Activated T-helper 2 cell treated with anti-CD3 and anti-CD28 coated beads, Interferon-gamma antibody, Interleukin-2, Interleukin-4, amounts not matched to agents 10 μg/mL and 5 μg/mL and 100 μg/mL, durations not matched to agents 14 hours and 24 hours and 36 hours (primary cell): ENCODE measurements at places on chromosomes 12 and 14. TPM values are rescaled to one million over a fixed set of nuclear protein-coding genes. Genes with fewer than 3 reads are reported as not detected.

DNA sequence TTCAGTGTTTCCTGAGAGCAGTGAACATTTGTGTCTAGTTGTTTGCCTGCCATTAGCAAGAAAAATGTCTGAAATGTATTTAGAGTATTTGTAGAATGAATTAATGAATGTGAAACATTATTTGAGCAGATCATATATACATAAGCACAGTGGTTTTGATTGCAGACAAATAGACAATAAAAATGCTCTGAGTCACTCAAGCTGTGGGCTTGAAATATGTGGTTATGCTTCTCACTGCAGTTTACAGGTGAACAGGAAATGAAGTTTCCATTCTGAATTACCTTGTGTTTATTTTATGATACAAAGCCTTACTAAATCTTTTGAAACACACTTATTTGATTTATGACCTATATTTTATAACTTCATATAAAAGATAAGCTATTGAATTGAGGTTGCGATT, 827.7 kb downstream of the TMTC2 start:
- no peak for DNase-seq
- no peaks in the 10 kb centered on the region for H3K4me1 ChIP-seq
- no peak overlapping the region for H3K27ac ChIP-seq
- H3K36me3 ChIP-seq = no peaks in the 10 kb centered on the region
- H3K27me3 ChIP-seq = no peaks in the 10 kb centered on the region

DNA sequence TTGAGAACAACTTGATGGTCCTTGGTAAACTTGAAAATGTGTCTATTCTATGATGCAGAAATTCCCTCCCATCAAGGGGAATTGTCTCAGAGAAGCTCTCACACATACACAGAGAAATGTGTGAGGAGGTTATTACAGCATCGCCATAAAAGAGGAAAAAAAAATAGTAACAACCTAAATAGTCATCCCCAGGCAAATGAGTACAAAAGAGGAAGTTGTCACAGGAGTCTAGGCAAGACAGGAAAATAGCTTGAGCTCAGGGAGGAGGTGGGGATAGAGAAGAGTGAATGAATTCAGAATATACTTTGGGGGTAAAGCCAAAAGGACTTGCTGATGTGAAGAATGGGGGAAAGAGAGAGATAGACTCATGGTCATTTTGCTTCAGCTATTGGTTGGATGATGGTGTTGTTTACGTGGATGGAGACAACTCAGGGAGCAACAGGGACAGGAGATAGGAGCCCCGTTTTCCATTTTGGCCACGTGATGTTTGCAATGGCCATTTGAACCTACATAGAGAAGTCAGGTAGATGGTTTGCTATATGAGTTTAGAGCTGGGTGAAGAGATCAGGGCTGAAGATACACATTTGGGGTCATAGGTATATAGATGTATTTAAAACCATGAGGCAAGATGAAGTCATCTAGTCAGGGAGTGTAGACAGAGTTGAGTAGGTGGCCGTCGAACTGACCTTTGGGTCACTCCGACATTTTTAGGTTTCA, 20.3 kb downstream of the LRRC74A start:
- H3K4me3 ChIP-seq = no peak overlapping the region
- no peaks in the 10 kb centered on the region for H3K36me3 ChIP-seq
- H3K27ac ChIP-seq = no peak overlapping the region
- H3K27me3 ChIP-seq = peaks cover 15% of the 10 kb centered on the region

- no peaks in the 10 kb centered on the region for H3K27me3 ChIP-seq
- H3K4me1 ChIP-seq = no peaks in the 10 kb centered on the region
- no peak overlapping the region for H3K27ac ChIP-seq
- no peak overlapping the region for H3K4me3 ChIP-seq
- H3K36me3 ChIP-seq = peaks cover 76% of the 10 kb centered on the region
- DNase-seq = no peak
These were observed 87.4 kb downstream of the HCAR2 start for GRCh38 chr12:122615780-122616179.

DNA sequence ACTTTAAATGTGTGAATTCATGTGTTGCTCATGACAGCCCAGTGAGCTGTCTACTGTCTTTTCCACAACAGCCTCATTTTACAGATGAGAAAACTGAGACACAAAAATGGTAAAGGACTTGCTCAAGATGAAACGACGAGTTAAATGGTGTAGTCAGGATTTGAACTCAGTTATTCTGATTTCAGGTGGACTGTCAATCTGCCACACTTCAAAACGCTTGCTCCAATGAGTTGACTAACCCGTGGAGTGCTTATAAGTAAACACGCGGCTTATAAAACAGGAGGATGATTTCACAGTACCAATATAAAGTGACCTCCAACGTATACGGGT, 652 bp upstream of the POLE2 start:
- peaks cover 16% of the 10 kb centered on the region for H3K36me3 ChIP-seq
- H3K4me1 ChIP-seq = peaks cover 47% of the 10 kb centered on the region
- peak overlapping the region; percentile 90 for H3K4me3 ChIP-seq
- no peaks in the 10 kb centered on the region for H3K27me3 ChIP-seq

DNA sequence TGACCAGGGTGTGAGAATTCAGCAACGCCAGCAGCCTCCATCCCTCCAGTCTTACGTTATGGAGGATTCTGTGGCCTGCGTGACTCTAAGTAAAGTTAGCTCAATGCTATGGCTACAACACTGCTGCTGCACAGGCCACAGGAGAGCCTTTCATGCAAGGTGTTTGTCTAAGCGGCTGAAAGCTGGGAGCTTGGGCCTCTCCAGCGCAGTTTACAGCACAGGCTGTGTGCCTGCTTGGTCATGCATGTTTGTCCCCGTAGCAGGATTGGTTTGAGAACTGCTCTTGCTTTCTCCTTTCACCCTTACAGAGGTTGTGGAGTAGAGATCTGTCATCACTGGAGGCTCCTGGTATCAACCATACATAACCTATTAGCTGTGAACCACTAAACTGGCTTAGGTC, 113.1 kb upstream of the TMCC3 start:
- no peaks in the 10 kb centered on the region for H3K36me3 ChIP-seq
- no peak for DNase-seq
- no peak overlapping the region for H3K4me3 ChIP-seq
- H3K27ac ChIP-seq = no peak overlapping the region
- H3K27me3 ChIP-seq = peaks cover 13% of the 10 kb centered on the region
- peaks cover 15% of the 10 kb centered on the region for H3K4me1 ChIP-seq

Gene VRTN
- not detected in 2 replicates for total RNA-seq

Gene CSRP2
- 0.84 and 3.5 TPM in 2 replicates for total RNA-seq

Gene TRAF3
- total RNA-seq = 67.8 and 72.9 TPM in 2 replicates
